ENCODE measurements at places on chromosomes 5 and 9.
A peak's percentile ranks its signal among the peaks of the same experiment; 100 is the strongest.

DNA sequence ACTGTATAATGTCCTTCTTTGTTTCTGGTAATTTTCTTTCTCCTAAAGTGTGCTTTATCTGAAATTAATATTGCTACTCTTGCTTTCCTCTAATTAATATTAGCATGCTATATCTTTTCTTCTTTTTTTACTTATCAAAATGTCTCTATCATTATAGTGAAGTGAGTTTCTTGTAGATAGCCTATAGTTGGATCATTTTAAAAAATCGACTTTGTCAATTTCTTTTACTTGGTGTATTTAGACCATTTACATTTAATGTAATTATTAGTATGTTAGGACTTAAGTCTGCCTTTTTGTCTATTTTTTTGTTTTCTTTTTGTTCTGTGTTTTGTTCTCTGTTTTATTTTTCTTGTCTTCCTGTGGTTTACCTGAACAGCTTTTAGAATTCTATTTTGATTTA, 35.4 kb upstream of the RNF130 start:
- peaks cover 9% of the 10 kb centered on the region for H3K27me3 ChIP-seq
- DNase-seq, result no peak
- H3K27ac ChIP-seq, result no peak overlapping the region
- H3K4me1 ChIP-seq, result peaks cover 3% of the 10 kb centered on the region
- H3K4me3 ChIP-seq, result no peak overlapping the region

DNA sequence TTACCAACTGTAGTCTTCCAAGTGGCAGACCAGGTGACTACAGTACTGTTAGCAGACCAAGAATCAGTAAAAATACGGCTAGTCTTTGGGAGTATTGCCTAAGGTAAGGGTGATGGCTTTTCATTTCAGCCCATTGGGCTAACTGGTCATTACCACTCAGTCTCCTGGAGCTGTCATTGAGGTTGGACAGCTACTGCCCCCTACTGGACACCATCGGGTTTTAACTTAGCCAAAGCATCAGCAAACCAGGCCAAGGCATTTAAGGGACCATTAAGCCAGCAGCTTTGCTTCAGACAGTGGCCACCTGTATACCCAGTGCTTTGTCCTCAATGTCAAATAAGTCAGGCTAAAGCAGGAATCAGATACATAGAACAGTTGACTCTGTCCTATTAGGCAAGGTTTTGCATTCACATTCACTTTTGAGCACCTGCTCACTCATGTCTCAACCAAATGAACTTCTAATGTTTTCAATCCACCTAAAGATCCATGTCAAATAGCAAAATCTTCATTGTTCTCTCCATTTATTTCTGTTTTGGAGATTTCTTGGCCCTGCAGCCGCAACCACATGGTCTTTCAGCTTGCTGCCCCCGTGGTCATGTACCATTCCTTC, 117.2 kb downstream of the INVS start:
- no peaks in the 10 kb centered on the region for H3K27me3 ChIP-seq
- H3K27ac ChIP-seq, result no peak overlapping the region
- DNase-seq, result peak; percentile 83
- peaks cover 7% of the 10 kb centered on the region for H3K4me1 ChIP-seq
- no peak overlapping the region for H3K4me3 ChIP-seq

- no peak for DNase-seq
- no peaks in the 10 kb centered on the region for H3K36me3 ChIP-seq
- peaks cover 12% of the 10 kb centered on the region for H3K4me1 ChIP-seq
These were observed 43.2 kb downstream of the PTGES start for GRCh38 chr9:129709438-129710168.

- peaks cover 21% of the 10 kb centered on the region for H3K4me1 ChIP-seq
- H3K36me3 ChIP-seq, result no peaks in the 10 kb centered on the region
- no peak for DNase-seq
- no peak overlapping the region for H3K4me3 ChIP-seq
- no peaks in the 10 kb centered on the region for H3K27me3 ChIP-seq
These were observed 86.9 kb upstream of the CTNNA1 start for GRCh38 chr5:138666226-138666742.

DNA sequence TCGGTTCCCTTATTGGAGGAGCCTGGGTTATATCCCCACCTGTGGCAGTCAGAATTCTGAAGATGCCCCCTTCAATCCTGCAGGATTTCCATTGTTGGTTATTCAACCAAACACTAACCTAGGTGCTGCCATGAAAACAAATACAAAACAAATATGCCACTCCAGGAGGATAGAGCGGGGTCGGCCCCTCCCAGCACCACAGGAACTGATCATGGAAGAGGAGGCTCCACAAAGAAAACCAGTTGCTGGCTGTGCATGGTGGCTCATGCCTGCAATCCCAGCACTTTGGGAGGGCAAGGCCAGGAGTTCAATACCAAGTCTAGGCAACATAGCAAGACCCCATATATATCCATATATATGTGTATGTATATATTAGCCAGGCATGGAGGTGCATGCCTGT, 13.2 kb upstream of the ADGRD2 start:
- H3K36me3 ChIP-seq, result no peaks in the 10 kb centered on the region
- no peaks in the 10 kb centered on the region for H3K4me1 ChIP-seq
- H3K27ac ChIP-seq, result no peak overlapping the region
- peak; percentile 1 for DNase-seq

GRCh38 chr9:130292106-130292505, 26.5 kb downstream of the HMCN2 start:
- H3K36me3 ChIP-seq, result no peaks in the 10 kb centered on the region
- H3K27me3 ChIP-seq, result no peaks in the 10 kb centered on the region
- no peak for DNase-seq
- H3K27ac ChIP-seq, result no peak overlapping the region
- no peak overlapping the region for H3K4me3 ChIP-seq
